ENCODE measurements at places on chromosomes 12 and 14.

DNA sequence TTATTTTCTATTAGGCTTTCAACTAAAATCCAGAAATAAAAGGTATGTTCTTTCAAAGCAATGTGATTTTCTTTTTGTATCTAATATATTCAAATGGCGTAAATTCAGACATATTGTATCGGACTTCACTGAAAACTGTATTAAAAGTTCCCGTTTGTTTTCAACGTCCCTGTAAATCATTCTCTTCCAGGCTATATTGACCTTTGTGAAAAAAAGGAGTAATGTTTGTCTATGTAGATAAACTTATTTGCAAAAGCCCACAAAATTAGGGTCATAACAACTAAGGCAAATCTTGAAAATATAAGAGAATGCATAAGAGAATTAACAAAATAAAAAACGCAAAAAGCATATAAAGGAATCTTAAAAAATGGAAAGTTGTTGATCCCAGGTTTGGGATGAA lies 1492.4 kb downstream of the AACS start:
- H3K36me3 ChIP-seq, result no peaks in the 10 kb centered on the region
- H3K27me3 ChIP-seq, result no peaks in the 10 kb centered on the region
- no peak overlapping the region for H3K27ac ChIP-seq
- H3K4me3 ChIP-seq, result no peak overlapping the region
- H3K4me1 ChIP-seq, result no peaks in the 10 kb centered on the region

GRCh38 chr14:86404989-86405649 lies 875.2 kb downstream of the FLRT2 start:
- no peak overlapping the region for H3K27ac ChIP-seq
- no peak overlapping the region for H3K4me3 ChIP-seq
- H3K27me3 ChIP-seq, result no peaks in the 10 kb centered on the region
- H3K36me3 ChIP-seq, result no peaks in the 10 kb centered on the region
- no peaks in the 10 kb centered on the region for H3K4me1 ChIP-seq

- H3K27me3 ChIP-seq, result no peaks in the 10 kb centered on the region
- H3K4me1 ChIP-seq, result peaks cover 26% of the 10 kb centered on the region
- H3K36me3 ChIP-seq, result peaks cover 26% of the 10 kb centered on the region
- no peak overlapping the region for H3K4me3 ChIP-seq
Observed at GRCh38 chr12:109480356-109480755, 2.9 kb downstream of the UBE3B start.

GRCh38 chr14:61296719-61297502 lies 15.8 kb upstream of the TMEM30B start:
- H3K4me1 ChIP-seq, result peaks cover 18% of the 10 kb centered on the region
- no peak overlapping the region for H3K4me3 ChIP-seq
- DNase-seq, result no peak
- no peaks in the 10 kb centered on the region for H3K36me3 ChIP-seq
- no peaks in the 10 kb centered on the region for H3K27me3 ChIP-seq
- no peak overlapping the region for H3K27ac ChIP-seq

GRCh38 chr12:122951406-122951805 lies 14.9 kb downstream of the ABCB9 start:
- H3K27ac ChIP-seq, result no peak overlapping the region
- no peak for DNase-seq

DNA sequence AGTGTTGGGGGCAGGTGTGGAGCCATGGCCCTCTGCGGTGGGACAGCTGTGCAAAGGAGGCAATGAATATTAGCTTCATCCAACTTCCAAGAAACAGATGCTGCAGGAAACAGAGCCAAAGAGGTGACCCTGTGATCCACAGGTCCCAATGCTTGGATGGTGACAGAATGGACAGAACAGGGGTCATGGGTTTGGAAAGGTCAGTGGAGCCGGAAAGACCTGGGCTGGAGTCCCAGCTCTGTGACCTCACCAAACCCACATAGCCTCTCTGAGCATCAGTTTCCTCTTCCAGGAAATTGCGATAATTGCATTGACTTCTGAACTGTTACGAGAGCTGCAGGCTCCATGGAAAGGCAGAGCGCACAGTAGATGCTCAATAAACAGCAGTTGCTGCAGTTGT lies 110.2 kb upstream of the GSC start:
- H3K27ac ChIP-seq, result no peak overlapping the region
- H3K27me3 ChIP-seq, result peaks cover 9% of the 10 kb centered on the region
- H3K36me3 ChIP-seq, result no peaks in the 10 kb centered on the region
- H3K4me3 ChIP-seq, result no peak overlapping the region

GRCh38 chr14:68780358-68781160 lies 12.3 kb downstream of the ZFP36L1 start:
- DNase-seq, result no peak
- H3K4me3 ChIP-seq, result peak overlapping the region; percentile 44
- no peaks in the 10 kb centered on the region for H3K36me3 ChIP-seq

- no peak for DNase-seq
- no peak overlapping the region for H3K27ac ChIP-seq
- peaks cover 20% of the 10 kb centered on the region for H3K4me1 ChIP-seq
- H3K27me3 ChIP-seq, result no peaks in the 10 kb centered on the region
- H3K4me3 ChIP-seq, result no peak overlapping the region
Observed at GRCh38 chr12:56520048-56520447, 1.6 kb upstream of the RBMS2 start.

DNA sequence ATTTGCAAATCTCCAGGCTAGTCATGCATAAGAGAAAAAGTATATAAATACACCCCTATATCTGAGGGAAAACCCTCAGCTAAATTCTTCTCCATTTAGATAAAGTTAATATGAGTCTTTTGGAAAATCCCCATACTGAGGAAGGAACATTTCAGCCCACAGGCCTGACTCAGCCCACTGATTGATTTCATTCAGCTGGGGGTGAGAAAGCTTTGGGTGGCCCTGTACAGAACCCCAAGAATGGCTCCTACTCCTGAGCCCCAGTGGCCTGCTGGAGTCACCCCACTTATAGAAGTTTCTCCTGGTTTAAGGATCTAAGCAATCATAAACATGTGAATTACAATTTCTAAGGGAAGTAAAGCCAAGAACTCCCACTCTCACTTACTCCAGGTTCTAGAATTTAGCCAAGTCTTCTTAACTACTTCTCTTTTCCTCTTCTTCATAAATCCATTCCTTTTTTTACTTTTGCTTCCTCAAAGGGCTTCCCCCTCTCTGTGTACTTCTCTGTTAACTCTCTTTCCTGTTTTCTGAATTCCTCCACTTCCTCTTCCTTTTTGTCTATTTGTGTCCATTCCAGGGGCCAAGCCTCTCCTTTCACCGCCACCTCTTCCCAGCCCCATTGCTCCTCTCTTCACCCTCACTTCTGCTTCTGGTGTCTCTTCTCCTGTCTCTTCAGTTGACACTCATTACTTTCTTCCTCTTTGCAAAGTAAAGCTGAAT lies 21.0 kb downstream of the RTN1 start:
- no peaks in the 10 kb centered on the region for H3K4me1 ChIP-seq
- no peaks in the 10 kb centered on the region for H3K36me3 ChIP-seq
- no peaks in the 10 kb centered on the region for H3K27me3 ChIP-seq

- peaks cover 2% of the 10 kb centered on the region for H3K4me1 ChIP-seq
- no peaks in the 10 kb centered on the region for H3K36me3 ChIP-seq
- no peak for DNase-seq
- H3K27me3 ChIP-seq, result peaks cover 5% of the 10 kb centered on the region
Observed at GRCh38 chr12:9808504-9808903, 18.8 kb upstream of the KLRF1 start.

- no peaks in the 10 kb centered on the region for H3K27me3 ChIP-seq
- DNase-seq, result no peak
- no peak overlapping the region for H3K4me3 ChIP-seq
- H3K4me1 ChIP-seq, result peaks cover 20% of the 10 kb centered on the region
Observed at GRCh38 chr12:122072031-122072970, 6.3 kb upstream of the MLXIP start.

GRCh38 chr12:76591476-76591875 lies 31.9 kb upstream of the OSBPL8 start:
- H3K27me3 ChIP-seq, result no peaks in the 10 kb centered on the region
- H3K4me1 ChIP-seq, result no peaks in the 10 kb centered on the region
- no peaks in the 10 kb centered on the region for H3K36me3 ChIP-seq
- no peak for DNase-seq
- H3K4me3 ChIP-seq, result no peak overlapping the region
- no peak overlapping the region for H3K27ac ChIP-seq

DNA sequence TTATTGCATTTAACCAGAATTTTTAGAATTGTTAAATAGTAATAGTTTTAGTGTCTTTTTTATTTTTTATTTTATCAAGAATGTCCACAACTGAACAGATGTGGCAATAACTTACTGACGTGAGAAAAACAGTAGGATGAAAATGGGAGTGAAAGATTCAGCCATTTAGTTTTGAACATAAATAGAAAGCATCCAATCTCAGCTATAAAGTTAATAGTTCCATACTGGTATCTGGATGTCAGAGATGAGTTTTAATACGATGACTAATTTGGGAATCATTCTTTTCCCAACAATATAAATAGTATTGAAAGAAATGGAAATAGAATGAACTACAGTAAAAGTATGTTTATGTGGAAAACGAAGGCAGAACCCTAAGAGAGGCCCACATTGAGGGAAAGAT lies 159.4 kb downstream of the EPS8 start:
- H3K27me3 ChIP-seq, result no peaks in the 10 kb centered on the region
- no peak overlapping the region for H3K4me3 ChIP-seq
- no peak for DNase-seq
- no peaks in the 10 kb centered on the region for H3K36me3 ChIP-seq

DNA sequence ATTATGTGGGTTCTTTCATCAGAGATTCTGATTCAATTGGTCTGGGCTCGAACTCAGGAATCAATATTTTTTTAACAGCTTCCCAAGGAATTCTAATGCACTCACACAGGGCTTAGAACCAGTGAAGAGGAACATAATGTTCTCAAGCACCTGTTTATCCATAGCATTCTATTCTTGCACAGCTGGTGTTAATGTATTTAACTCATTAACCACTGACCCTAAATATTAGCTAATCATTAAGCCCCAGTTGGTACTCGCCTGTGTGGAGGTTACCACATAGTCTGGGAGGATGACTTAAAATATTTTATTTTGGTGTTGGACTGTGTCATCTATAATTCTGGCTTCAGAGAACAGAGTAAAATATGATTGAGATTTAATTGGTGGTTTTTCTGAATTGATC lies 45.3 kb downstream of the LRP6 start:
- H3K27me3 ChIP-seq, result no peaks in the 10 kb centered on the region
- H3K4me3 ChIP-seq, result no peak overlapping the region
- no peak for DNase-seq
- H3K36me3 ChIP-seq, result no peaks in the 10 kb centered on the region
- H3K4me1 ChIP-seq, result no peaks in the 10 kb centered on the region

GRCh38 chr12:68375756-68376695 lies 43.9 kb upstream of the MDM1 start:
- H3K4me1 ChIP-seq, result peaks cover 28% of the 10 kb centered on the region
- DNase-seq, result no peak
- H3K27me3 ChIP-seq, result no peaks in the 10 kb centered on the region
- no peak overlapping the region for H3K27ac ChIP-seq
- no peak overlapping the region for H3K4me3 ChIP-seq

- no peak for DNase-seq
- H3K36me3 ChIP-seq, result no peaks in the 10 kb centered on the region
- H3K27ac ChIP-seq, result no peak overlapping the region
- no peak overlapping the region for H3K4me3 ChIP-seq
- no peaks in the 10 kb centered on the region for H3K27me3 ChIP-seq
- no peaks in the 10 kb centered on the region for H3K4me1 ChIP-seq
Observed at GRCh38 chr12:115519887-115520286, 757.6 kb downstream of the MED13L start.

GRCh38 chr12:94710933-94711332 lies 60.6 kb upstream of the TMCC3 start:
- no peaks in the 10 kb centered on the region for H3K27me3 ChIP-seq
- no peaks in the 10 kb centered on the region for H3K36me3 ChIP-seq
- no peak overlapping the region for H3K4me3 ChIP-seq
- no peak overlapping the region for H3K27ac ChIP-seq
- DNase-seq, result peak; percentile 43
- H3K4me1 ChIP-seq, result no peaks in the 10 kb centered on the region

- DNase-seq, result no peak
- no peaks in the 10 kb centered on the region for H3K4me1 ChIP-seq
- H3K27me3 ChIP-seq, result no peaks in the 10 kb centered on the region
- no peak overlapping the region for H3K4me3 ChIP-seq
Observed at GRCh38 chr14:99004112-99004511, 267.9 kb downstream of the BCL11B start.

GRCh38 chr12:68499616-68500015 lies 111.1 kb upstream of the RAP1B start:
- H3K27me3 ChIP-seq, result no peaks in the 10 kb centered on the region
- H3K4me1 ChIP-seq, result no peaks in the 10 kb centered on the region
- H3K36me3 ChIP-seq, result no peaks in the 10 kb centered on the region
- no peak overlapping the region for H3K27ac ChIP-seq
- DNase-seq, result no peak
- H3K4me3 ChIP-seq, result no peak overlapping the region

DNA sequence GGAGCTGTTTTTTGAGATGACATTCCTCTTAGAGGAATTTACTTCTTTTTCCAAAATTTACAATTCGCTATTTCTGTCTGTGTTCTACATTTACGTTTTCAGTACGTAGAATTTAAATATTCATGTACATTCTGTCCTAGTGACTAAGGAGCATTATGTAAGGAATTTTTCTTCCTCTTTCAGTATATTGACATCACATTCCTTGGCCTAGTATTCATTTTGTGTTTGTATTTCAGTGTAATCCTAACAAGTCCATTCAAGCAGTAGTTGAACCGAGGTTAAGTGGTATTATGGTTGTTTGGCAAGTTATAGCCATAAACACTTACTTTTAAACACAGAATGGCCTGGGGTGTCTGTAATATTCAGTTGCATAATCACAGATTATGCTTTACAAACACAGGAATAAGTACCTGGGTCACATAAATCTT lies 465.2 kb downstream of the PCNX1 start:
- no peaks in the 10 kb centered on the region for H3K4me1 ChIP-seq
- DNase-seq, result no peak
- H3K27me3 ChIP-seq, result no peaks in the 10 kb centered on the region

DNA sequence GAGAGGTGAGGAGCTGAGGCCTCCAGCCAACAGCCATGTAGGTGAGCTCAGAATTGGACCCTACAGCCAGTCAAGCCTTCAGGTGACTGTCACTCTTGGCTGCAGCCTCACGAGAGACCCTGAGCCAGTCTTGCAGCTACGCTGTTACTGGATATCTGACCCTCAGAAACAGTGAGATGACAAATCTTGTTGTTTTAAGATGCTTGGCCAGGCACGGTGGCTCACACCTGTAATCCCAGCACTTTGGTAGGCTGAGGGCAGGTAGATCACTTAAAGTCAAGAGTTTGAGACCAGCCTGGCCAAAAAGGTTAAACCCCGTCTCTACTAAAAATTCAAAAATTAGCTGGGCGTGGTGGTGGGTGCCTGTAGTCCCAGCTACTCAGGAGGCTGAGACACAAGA lies 6.2 kb downstream of the PLEK2 start:
- H3K36me3 ChIP-seq, result no peaks in the 10 kb centered on the region
